Cardiac atrium fibroblast (primary cell): ENCODE measurements at places on chromosomes 3 and 15. TPM values are rescaled to one million over a fixed set of nuclear protein-coding genes. Genes with fewer than 3 reads are reported as not detected.

Gene WNT5A
- total RNA-seq: 4.9 and 14.6 TPM in 2 replicates

Gene LAMB2
- total RNA-seq: 356 and 396 TPM in 2 replicates

Gene FOXB1
- total RNA-seq: not detected in 2 replicates

Gene MKRN2OS
- total RNA-seq: not detected in 2 replicates

Gene TYRO3
- 8.8 and 15.7 TPM in 2 replicates for total RNA-seq

Gene CHL1
- not detected in 2 replicates for total RNA-seq

Gene GDPGP1
- 7.8 and 7.9 TPM in 2 replicates for total RNA-seq

Gene FEZF2
- total RNA-seq: not detected in 2 replicates

Gene P2RY13
- total RNA-seq: not detected in 2 replicates

Gene LNP1
- 1.5 and 2.9 TPM in 2 replicates for total RNA-seq

Gene CDC25A
- total RNA-seq: 2.3 and 3.6 TPM in 2 replicates

Gene SST
- total RNA-seq: not detected in 2 replicates

Gene ATP13A3
- 581 and 1,215 TPM in 2 replicates for total RNA-seq

Gene UQCC5
- total RNA-seq: 0.18 and 0.65 TPM in 2 replicates

Gene SLC27A2
- not detected in 2 replicates for total RNA-seq

Gene CCR9
- not detected in 2 replicates for total RNA-seq

Gene RAB6B
- 0.54 and 0.81 TPM in 2 replicates for total RNA-seq

Gene ZNF860
- 0.32 and 0.36 TPM in 2 replicates for total RNA-seq

Gene ADAMTS9
- 9.7 and 28.2 TPM in 2 replicates for total RNA-seq

Gene PCLAF
- 16.2 and 17.1 TPM in 2 replicates for total RNA-seq

Gene TRPM1
- total RNA-seq: not detected in 2 replicates

Gene SORD
- total RNA-seq: 7.6 and 9.1 TPM in 2 replicates

Gene HTR3D
- not detected in 2 replicates for total RNA-seq

Gene SLC2A2
- total RNA-seq: not detected in 2 replicates

Gene SLCO3A1
- total RNA-seq: 7.4 and 7.6 TPM in 2 replicates

Gene ACAN
- total RNA-seq: 0.16 and 0.36 TPM in 2 replicates

Gene GOLGA6L9
- total RNA-seq: 0.16 and 1.3 TPM in 2 replicates

Gene PAQR9
- not detected in 2 replicates for total RNA-seq

Gene SNX33
- 36.1 and 36.6 TPM in 2 replicates for total RNA-seq

Gene APOD
- 45.9 and 53.8 TPM in 2 replicates for total RNA-seq
